ENCODE measurements at places on chromosomes 1 and 21.

DNA sequence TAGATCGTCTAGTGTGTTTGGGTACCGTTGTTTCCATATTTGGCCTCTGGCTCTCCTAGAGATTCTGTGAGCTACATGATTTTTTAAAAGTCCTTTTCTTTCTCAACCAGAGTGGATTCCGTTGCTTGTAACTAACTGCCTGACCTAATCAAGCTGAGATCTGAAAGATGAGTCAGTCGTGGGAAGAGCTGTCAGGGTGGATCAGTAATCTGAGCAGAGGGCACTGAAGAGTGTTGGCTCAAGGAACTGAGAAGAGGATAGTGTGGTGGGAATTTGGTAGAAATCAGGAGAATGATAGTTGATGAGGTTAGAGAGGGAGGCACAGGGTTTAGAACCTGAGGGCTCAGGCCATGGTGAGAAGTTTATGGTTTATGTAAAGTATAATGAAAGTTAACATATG lies 52.2 kb downstream of the TRAF5 start:
- DNase-seq: no peak

GRCh38 chr21:44626673-44627143 lies at the start of gene KRTAP10-9:
KRTAP10-9 (plus strand) TSS chr21:44627093; CDS start chr21:44627172, 79 bp downstream.
- DNase-seq: no peak

DNA sequence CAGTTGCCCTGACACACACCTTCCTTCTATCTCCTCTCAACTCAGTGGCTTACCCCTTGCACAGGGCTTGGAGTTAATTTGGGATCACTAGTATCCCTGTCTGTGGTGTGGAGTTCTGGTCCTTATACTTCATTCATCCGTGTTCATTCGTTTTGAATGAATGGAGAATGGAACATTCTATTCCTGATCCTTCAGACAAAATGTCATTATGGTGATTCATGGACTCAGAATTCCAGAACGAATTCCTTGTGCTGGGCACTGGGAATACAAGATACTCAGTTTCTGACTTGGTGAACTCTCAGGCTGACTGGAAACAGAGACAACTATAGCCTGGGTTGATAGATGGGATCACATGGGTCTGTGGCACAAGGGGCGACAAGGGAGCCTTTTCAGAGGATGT lies 49.9 kb upstream of the TRABD2B start:
- no peak for DNase-seq

DNA sequence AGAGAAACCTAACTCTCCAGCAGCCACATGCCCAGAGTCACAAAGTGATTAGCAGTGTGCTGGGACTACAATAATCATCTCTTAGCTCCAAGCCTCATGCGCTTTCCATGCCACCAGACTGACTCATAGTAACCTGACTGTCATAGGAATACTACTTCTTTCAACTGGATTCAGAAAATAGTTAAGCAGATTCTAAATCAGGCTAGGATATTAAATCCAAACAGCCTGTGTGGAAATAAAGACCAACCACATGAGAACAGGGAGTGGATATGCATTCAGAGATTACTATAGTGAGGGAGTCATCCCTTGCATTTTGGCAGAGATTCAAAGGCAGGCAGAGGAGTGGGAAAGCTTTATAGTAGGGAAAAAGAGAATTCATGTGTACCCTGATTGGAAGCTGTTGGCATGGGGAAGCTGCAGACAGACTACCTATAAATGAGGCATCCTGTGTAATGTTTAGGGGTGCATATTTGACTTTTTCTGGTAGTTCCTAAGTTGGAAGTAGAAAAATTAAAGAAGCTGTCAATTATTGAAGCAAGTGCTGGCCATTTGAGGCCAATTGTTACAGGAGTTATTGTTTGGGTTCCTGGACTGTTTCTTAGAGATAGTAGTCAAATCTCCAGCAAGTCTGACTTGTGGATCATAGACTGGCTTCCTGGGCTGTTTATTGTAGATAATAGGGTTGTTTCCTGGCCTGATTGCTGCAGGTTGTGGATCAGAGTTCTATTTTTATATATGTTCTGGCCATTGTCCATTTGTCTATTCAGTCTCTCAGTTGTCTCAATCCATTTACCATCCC lies 31.7 kb upstream of the DNAH14 start:
- no peak for DNase-seq

- DNase-seq: no peak
These were observed 18.9 kb upstream of the ZC3H12A start for GRCh38 chr1:37455516-37455915.

DNA sequence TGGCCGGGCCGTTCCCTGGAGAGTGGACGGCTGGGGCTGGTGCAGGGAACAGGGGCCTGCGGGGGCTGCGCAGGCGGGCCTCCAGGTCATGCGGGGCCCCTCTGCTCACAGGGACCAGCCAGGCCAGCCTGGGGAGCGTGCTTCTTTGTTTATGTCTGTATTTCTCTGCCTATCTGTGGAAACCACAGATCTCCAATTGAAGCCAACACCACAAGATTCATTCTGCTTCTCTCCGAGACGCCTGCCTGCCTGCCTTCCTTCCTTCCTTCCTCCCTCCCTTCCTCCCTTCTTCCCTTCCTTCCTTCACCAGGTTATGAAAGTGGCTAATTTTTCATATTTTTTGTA lies 39.9 kb upstream of the HMGN1 start:
- DNase-seq: no peak

DNA sequence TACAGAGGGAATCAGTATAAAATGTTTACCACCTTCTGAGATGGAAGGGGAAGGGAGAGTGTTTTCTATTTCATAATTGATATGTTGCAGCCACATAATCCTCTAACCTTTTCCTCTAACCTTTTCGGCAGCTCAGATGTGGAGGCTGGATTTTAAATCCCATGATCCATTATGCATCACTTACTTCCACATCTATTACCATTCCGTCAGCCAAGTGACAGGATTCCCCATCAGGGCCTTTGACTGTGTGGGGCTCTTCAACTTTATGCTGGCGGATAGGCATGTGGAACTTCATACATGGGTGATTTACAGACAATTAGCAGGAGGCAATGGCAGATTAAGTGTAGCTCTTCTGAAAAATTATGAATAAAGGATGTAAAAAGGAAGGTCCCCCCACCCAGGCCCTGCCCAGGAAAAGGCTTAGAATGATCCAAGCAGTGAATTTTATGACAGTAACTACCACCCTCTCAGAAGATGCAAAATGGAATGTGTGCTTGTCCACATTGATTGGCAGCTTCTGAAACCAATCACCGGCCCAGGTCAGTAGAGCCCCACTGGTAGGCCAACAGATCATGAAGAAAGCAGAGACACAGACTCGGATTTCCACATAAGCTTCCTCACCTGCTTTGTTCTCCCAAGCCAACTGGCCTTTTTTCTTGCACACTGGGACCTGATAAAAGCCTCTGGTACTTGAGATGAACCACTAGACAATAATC lies 147.0 kb downstream of the ST6GALNAC5 start:
- no peak for DNase-seq

GRCh38 chr1:44422161-44422560 lies 17.1 kb downstream of the RNF220 start:
- no peak for DNase-seq

DNA sequence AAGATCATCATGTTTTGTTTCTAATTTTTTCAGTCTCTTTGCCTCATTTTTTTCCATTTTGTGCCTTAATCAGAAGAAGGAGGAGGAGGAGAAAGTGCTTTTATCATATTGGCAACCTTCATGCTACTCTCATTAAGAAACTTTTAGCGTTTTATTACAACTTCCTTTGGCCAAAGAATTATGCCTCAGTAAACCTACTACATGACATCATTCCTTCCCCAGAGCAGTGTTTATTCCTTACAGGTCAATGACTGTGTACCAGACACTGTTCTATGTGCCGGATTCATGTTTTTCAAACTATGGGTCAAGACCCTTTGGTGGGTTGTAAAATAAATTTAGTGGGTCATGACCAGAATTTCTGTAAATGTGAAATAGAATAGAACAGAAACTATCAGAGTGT lies 110.4 kb downstream of the SLC30A10 start:
- no peak for DNase-seq

DNA sequence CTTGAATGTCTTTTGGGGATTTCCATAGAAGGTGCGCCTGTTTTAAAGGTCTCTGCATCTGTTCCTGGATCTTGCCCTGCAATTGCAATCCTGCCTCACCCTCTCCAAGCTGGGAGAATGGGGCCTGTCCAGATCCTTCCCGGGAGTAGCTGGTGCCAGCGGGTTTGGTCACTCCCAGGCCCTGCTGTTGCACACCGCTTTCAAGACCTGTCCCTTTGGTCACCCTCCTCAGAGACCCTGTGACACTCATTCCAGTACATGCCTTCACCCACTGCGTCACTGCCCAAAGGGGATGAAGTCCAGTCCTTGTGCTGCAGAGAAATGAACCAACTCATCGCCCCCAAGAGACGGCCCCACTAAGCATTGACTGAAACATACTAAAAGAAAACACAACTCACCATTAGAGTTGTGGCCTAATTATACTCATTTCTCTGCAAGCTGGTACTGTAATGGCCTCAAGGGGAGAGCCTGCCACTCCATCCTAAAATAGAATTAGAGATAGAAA lies 1.9 kb upstream of the IRF2BP2 start:
- no peak for DNase-seq

GRCh38 chr1:43529206-43529731 lies 1.4 kb upstream of the PTPRF start:
- DNase-seq: peak; percentile 76

DNA sequence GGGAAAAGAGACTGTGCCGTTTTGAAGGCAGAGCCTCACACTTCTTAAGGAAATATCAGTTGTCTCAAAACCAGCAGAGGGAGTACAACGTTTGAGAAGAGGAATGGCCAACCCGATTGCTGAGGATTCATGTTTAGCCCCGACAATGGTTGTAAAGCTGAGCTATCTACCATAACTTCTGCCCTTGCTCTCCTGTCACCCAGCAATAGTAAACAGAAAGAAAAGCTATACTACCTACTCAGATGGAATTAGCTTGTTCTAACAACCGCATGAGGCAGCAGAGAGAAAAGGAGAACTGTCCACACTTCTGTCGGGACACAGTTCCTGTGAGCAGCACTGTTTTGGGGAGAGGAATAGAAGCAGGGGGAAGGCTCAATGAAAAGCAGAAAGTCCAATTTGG lies 91.2 kb downstream of the SLC45A1 start:
- peak; percentile 58 for DNase-seq

DNA sequence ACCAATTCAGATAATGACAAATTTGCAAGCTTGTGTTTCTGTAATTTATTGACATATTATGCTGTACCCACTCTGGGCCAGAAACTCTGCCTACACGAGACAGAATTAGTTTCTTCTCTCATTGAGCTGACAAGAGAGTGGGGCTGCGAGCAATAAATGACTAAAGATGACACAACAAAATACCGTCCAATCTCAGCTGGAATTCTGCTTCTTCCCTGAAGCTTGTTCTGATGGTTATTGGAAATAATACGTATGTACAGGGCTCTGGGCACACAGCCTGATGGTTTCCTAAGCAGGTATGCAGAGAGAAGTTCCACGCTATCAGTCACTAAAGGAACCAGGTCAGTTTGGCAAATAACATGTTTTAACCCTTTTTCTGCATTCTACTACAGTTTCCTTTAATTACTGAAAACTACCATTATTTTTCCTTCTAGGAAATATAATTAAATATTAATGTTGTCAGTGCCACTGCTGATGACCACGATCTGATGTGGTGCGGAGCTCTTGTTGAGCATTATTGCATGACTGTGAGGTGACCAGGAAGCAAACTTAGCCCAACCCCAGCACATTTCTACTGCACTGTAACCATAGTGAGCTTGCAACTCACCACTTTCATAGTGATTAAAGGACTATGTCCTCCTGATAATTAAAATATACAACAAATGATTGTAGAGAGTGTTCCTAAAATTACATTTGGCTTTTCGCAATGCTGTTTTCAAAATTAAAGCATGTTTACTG lies 221.4 kb upstream of the L1TD1 start:
- DNase-seq: no peak

DNA sequence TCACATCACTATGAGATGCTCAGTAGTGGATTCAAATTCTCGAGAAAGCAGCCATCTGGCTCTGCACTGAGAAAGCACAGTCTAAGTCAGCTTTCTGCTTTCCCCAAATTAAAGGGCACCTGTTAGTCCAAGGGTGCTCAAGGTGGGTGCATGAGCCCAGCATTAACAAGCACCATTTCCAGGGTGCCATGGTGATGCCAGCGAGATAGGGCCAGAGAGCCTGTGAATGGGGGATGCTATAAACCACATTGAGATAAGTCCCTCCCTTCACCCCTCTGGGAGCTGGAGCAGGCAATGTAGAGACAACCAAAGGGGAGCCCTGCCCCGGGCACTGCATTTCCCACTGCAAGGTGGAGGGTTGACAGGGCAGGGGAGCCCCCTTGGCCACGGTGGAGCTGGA lies 568.2 kb downstream of the AJAP1 start:
- DNase-seq: no peak

DNA sequence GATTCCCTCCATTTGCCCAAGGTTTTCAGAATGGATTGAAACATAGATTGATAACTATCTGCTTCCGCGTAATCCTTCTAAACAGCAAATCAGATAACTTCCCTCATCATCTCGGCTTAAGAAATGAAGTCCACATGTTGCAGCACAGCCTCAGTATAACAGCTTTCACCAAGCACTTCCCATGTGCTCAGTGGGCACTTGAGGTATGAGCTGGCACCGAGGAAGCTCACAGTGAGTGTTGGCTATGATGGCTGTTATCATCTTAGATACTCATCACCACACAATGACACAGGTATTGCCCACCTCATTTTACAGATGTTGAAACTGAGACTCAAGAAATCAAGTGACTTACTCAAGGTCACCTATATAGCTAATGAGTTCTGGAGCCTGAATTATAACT lies 43.2 kb downstream of the RCSD1 start:
- DNase-seq: no peak

DNA sequence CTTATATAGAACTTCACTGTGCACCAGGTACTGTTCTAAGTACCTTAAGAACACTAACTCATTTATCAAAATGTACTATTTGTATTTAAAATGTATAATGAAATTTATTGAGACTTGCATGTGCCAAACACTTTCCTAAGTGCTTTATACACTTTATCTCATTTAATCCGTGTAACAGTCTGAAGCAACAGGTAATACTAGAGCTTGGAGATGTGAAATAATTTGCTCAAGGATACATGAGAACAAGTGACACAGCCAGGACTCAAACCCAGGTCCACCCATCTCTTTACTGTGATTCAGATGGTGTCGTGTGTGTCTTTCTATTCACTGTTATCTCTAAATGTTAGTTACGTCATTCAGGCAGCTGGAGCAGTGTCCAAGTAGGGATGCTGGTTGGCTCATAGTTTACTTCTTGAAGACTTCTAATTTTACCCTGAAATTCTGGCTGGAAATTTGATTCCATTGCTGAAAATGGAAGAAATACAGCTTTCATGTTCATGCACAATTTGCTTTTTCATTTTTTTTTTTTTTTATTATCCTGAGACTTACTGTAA lies 169.7 kb upstream of the UBE2U start:
- DNase-seq: no peak

- DNase-seq: peak; percentile 68
These were observed 241.2 kb downstream of the PTBP2 start for GRCh38 chr1:96962751-96963211.

- peak; percentile 99 for DNase-seq
These were observed 89.0 kb downstream of the URB2 start for GRCh38 chr1:229714964-229715603.

DNA sequence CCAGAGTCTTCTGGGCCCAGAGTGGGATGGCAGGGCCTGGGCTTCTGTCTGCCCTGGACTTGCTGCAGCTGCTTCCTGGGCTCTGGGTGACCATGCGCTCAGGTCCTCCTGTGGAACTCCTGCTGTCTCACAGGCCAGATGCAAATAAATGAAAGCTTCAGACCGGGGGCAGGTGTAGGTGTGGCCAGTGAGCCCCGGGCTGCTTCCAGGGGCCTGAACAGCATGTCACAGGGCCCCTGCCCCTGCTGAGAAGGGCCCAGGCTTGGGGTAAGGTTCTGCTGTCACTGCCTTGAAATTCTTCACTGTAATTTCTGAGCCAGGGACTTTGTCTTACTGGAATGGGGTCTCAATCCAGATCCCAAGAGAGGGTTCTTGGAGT lies 2.5 kb upstream of the PKNOX1 start:
- no peak for DNase-seq
